ENCODE measurements at places on chromosomes 7 and 10.

GRCh38 chr7:129831424-129832058, 121.2 kb downstream of the UBE2H start:
- no peak for DNase-seq

DNA sequence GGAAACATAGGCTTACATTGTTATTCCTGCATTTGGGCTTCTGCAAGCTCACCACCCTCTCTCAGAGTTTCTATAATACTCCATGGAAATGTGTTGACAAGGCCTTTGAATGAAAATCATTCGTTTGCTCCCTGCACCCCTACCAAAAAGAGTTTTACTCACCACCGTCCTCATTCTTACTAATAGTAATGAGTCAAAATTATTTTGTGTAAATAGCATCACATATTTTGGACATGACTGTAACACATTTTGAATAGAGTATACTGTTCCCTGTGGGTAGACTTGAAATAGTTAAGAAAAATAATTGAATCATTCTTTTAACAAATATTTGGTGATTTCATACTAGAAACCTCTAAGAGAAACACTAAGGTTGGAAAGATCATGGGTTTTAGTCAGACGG, 84.6 kb downstream of the AKAP9 start:
- no peak for DNase-seq

DNA sequence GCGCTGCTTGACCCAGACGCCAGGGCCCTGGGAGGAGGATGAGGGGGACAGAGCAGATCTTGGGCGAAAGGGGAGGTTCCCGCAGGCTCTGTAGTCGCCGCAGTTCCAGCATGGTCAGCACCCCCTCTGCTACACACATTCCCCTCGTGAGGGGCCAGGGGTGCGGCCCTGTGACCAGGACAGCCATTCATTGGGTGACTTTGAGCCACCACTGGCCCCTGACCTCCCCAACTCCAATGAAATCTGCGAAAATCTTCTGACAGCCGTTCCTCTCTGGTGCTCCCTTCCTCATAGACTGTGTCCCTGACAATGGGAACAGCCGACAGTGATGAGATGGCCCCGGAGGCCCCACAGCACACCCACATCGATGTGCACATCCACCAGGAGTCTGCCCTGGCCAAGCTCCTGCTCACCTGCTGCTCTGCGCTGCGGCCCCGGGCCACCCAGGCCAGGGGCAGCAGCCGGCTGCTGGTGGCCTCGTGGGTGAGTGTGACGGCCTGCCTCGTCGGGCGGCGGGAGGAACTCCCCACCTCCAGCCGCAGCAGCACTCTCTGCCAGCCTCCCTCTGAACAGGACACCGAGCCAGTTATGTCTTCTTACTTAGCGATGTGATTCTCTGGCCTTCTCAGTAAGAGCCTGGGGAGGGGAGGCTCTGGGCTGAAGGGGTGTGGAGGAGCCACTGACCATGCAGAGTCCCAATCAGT, 825 bp downstream of the TMEM176A start:
- DNase-seq, result no peak

GRCh38 chr10:2460812-2461211, 606.5 kb upstream of the PFKP start:
- no peak for DNase-seq

DNA sequence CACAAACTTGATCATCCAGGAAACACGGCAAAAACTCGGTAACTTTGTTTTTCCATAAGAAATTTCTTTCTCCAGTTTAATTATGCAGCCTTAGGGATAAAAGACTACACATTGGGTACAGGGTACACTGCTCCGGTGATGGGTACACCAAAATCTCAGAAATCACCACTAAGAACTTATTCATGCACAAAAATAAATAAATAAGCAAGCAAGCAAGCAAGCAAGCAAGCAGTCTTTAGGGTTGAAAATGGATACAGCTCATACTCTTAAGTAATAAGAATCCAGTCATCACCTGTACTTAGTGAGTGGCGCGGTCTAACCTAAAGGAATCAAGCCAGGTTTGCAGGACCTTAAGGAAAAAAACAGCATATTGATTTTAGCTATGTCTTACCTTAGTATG, 30.0 kb downstream of the MCM10 start:
- no peak for DNase-seq
